ENCODE measurements at places on chromosomes 6 and 20.

DNA sequence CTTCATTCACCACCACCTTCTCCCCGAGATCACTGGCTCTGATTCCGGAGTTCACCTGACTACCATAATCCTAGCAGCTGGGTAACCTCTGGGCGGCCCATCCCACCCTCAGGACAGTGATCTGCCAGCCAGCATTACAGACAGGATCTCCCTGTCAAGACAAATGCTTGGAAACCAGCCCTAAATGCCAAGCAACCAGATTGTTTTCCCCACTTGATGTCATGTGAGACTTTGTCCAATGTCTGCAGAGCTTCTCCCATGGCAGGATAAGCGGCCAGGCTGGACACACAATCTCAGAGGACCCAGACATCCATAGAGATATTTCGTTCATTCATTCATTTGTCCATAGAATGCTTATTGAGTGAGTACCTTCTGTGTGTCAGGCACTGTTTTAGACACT, 32.5 kb downstream of the PDYN start:
- DNase-seq = no peak

DNA sequence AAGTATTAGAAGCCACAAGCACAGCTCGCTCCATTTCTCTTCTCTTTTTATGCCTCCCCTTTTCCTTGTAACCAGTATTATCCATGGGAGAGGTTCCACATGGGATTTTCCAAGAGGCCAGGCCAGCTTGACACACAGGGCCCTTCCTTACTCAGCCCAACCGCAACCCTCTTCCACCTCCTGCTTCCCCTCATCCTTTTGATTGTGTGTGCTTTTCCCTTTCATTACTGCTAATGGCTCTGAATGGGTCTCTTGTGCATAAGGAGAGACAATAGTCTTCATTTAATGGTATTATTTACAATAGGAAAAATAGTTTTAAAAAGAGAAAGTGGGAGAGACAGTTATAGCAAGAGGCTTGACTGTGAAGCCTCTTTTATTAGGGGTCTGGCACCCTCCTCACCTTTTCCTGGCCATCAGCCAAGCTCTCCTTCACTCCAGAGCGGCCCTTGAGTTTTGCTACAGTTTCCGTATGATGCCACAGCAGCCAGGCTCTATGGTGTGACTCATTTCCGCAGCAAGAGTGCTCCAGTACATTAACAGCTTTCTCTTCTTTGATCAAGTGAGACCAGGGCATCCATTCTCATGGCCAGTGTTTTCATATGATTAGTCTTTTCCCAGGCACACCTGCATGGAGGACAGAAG, 579.5 kb downstream of the TFAP2B start:
- no peak for DNase-seq

DNA sequence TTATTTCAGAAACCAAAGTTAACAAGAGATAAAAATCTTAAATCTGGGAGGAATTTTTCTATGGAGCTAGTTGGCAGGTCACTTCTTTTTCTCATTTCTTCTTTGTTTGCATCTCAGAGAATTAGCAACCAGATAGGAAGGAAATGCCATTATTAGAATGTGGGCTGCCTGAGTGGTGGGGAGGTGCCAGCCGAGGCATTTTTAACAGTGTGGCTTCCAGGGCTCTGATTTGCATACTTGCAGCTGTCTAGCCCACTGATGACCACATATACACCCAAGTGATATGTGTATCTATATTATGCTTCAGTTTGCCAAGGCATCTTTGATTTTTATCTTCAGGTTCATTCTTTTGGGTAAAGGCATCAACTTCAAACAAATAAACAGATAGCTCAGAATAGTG, 206.7 kb downstream of the CLIC5 start:
- no peak for DNase-seq

DNA sequence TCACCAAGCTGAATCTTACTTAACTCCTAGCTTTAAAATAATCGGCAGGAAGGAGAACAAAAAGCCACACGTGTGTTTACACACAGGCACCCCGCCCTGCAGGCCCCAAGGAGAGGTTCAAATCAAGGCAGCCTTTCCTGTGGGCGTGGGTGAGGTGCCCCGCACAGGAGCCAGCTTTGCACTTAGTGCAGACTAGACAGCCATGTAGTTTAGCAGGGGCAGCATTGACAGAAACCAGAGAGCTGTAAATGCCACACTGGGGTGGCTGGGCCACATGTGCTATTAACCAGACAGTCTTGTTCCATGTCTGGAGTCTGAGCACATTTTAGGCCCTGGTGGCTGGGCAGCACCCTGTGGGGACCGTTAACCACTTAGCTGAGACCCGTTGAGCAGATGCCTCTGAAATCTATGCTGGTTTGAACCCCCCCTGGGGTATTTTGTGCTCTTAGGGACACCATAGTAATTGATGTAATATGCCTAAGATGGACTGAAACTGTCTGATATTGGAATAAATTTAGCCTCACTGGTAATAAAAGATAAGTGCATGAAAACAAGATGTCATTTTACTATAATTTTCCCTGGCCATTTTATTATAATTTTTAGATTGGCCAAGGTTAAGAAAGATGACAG, 106.4 kb upstream of the KCNG1 start:
- no peak for DNase-seq

DNA sequence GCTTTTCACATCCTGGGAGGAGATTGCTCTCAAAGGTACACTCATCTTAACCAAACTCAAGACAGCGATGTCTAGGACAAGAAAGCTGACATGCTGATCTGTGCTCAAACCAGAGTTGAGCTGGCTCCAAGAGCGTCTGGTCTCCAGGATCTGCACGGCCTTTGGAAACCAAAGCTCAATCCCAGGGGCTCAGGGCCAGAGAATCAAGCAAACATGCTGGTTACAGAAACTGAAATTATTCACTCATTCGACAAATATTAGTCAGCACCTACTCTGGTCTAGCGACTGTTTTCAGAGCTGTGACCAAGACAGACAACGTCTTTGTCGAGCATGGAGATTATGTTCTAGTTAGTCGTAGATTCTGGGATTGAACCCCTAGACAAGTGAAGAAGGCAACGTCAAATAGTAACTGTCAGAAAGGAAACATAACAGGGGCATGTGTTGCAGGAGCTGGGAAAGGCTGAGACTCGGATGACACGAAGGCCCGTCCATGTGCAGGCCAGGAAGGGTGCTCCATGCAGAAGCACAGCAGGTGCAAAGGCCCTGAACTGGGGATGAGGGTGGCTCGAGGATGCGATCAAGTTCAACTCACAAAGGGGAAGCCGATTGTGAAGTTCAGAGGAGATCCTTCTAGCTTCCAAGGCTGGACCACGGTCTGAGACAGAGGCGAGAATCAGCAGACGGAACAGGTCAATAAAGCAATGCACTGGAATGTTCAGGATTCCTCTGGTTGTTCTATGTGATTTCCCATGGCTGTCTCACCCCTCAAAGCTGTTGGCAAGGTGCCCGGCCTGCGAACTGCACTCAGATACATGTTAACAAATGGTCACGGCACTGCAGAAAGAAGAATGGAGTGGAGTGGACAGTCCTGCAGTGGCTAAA, 12.5 kb upstream of the PCK1 start:
- DNase-seq = no peak

Data from AML-193 (cell line).